ENCODE measurements at places on chromosomes 4 and X.

DNA sequence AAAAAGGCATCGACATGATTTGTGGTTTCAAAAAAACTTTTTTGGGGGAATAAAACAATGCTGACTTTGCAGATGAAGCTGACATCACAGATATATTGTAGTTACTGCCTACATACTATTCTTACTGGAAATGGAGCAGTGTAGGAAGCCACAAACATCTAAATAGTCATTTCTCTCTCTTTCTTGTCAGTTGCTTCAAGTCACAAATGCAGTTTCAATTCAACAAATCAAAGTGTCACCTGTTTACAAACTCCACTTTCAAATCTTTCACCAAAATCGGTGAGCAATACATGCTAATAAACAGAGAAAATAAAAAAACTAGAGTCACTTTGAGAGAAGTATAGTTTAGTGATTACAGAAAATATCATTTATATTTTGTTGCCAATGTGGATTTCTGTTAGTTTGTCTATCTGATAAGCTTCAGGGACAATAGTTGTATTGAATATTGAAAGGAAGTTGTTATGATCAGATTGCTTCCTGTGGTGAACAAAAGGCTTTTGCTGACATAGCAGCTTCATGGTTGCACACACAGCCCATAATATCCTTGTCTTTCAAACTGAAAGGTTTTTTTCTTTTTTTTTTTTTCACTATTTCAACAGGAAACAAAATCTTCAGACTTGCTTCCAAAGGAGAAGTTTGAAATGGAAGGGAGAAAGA lies 49.7 kb upstream of the PTPN13 start:
- peak; percentile 48 for DNase-seq

DNA sequence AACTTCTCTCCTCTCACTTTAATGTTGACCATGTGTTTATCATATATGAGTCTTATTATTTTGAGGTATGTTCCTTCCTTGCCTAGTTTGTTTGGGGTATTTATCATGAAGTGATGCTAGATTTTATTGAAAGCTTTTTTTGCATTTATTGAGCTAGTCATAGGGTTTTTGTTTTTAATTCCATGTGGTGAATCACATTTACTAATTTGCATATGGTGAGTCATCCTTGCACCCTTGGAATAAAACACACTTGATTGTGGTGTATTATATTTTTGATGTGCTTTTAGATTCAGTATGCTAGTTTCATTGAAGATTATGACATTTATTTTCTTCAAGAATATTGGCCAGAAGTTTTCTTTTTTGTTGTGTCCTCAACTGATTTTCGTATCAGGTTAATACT lies 464.6 kb downstream of the PCDH18 start:
- DNase-seq: no peak

GRCh38 chrX:9737363-9737762 lies 28.3 kb downstream of the GPR143 start:
- DNase-seq: no peak

DNA sequence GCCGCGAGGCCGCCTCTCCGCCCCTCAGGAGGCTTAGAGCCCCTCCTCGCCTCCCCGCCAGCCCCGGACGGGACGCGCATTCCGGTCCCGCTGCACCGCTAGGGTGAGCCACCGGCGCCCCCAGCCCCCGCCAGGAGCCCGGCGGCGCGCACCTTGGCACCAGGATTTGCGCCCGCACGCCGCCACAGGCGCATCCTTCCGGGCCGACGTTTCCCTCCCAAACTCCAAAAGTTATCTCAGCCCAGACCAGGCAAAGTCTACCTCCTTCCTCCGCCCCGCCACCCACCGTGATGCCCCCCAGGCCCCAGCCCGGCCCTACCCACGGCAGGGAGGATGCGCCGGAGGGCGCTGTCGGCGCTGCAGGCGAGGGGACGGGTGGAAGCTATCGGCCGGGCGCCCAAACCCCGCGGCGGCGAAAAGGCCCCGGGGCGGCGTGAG lies 538 bp downstream of the SCML2 start:
- no peak for DNase-seq

- no peak for DNase-seq
Measured at GRCh38 chrX:100973411-100973810, 3.9 kb downstream of the ARL13A start.

Data from natural killer cell (primary cell).